HS-5 (cell line): ENCODE measurements at places on chromosomes 1 and 21.

DNA sequence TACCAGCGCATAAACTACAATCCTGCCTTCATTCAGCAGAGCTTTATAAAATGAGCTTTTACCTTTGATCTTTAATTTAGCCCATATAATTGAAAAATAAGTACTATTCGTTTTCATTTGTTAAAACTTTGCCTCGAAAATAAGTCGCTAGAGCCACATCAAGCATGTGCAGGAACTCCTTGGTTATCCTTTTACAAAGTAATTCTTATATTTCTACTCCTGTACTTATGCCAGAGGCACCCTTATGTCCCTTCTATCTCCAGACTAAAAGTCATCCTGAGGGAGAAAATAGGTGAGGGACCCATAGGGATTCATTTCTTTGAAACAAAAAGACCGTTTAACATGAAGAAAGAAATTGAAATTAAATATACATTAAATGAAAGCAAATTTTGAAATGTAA, 278.2 kb upstream of the C1orf105 start:
- no peak for DNase-seq

- no peak for DNase-seq
Measured at GRCh38 chr1:178385662-178386061, 111.1 kb downstream of the CLEC20A start.

DNA sequence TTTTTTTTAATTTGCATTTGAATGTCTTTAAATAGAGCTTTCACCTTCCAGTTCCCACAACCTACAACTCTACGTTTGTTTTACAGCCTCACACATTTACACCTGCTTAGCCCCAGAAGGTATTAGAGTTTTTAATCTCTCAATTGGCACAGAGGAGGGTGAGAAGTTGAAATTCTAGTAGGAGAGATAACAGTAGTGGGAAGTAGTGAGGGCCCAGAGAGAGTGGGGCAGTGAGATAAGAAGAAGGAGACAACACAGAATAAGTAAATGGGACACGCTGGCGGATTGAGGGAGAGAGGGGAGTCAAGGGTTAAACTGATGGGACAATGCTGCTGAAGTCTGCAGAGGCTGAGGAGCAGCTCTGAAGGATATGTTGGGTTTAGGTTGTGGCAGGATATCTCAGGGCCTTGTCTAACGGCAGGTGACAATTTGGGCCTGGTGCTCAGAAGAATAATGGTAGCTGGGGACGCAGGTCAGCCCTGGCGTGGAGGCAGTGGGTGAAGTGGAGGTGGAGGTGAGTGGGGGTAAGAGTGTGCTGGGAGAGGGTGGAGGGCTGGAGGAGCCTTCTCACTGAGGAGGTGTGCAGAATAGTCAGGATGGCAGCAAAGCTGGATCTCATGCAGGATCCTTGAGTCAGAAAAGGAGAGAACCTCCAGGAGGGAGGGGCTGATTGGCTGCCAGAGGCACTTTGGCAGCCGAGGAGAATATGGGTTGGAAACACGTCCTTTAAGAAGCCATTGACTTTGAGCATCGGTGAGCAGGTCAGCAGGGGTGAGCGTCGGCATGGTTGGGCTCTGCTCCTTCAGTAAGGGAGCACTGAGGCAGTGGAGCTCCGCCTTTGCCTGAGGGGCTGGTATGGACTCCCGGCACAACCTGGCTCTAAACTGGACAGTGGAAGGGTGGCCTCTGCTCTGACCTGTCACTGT, 72.9 kb downstream of the SYT6 start:
- no peak for DNase-seq

GRCh38 chr1:163444665-163445064, 122.9 kb downstream of the NUF2 start:
- no peak for DNase-seq

GRCh38 chr1:221308534-221309511, 429.6 kb downstream of the HLX start:
- no peak for DNase-seq

DNA sequence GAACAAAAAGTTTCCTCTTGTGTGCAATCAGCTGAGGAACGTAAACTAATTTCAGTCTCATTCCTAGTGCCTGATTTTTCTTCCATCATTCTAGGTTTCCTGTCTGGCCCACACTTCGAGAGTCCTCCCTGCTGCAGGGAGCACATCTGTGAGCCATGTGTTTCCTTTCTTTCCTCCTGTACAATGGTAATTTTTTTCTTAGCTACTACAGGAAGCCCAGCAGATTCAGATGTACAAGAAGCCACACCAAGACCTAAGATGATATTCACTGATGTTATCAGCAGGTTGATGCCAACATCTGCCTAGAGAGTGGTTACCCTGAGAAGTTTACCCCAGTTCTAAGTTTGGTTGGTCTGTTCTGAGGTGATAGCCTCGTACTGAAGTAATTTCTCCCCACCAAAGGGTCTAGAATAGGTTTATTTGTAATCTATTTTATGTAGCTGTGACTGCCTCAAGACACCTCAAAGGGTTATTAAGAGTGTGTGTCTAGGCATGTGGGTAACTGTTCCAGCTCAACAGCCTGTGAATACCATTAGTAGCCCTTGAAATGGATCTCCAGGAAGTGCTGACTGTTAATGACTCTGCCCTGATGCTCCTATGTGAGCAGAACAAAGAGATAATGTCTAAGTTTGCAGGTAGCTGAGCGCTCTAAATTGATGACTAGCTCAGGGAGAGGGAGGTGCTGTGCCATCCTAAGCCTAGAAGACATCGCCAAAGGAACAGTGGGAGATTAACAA, 31.7 kb upstream of the CLDN14 start:
- DNase-seq, result no peak

- DNase-seq, result no peak
Measured at GRCh38 chr1:117112047-117112717, 9.4 kb downstream of the TRIM45 start.

- no peak for DNase-seq
Measured at GRCh38 chr1:106836708-106837107, 219.8 kb upstream of the PRMT6 start.

GRCh38 chr1:160064164-160064563, 5.8 kb downstream of the KCNJ10 start:
- DNase-seq, result no peak

- no peak for DNase-seq
Measured at GRCh38 chr21:38365521-38365920, 108.7 kb downstream of the KCNJ15 start.

DNA sequence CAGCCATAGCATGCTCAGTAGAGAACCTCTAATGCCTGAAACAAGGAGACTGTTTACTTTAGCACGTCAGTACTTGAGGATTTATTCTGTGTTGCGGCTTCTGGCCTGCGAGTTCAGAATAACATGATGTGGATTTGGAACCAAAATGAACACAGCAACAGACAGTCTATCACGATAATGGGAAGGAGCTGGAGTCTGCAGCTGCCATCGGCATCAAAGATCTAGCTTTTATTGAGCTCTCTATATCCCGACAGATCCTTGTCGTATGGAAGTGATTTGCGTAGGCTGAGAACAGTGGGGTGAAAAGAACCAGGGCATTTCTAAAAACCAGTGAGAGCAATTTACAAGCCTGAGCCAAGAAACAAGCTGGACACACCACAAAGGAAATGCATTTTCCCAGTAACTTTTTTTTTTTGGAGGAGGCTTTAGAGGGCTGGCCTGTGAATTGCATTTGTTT, 294.2 kb downstream of the KIF26B start:
- no peak for DNase-seq

- no peak for DNase-seq
Measured at GRCh38 chr1:246565751-246566127, 322 bp downstream of the TFB2M start.

GRCh38 chr1:236677641-236678235, 8.6 kb upstream of the ACTN2 start:
- DNase-seq, result no peak

DNA sequence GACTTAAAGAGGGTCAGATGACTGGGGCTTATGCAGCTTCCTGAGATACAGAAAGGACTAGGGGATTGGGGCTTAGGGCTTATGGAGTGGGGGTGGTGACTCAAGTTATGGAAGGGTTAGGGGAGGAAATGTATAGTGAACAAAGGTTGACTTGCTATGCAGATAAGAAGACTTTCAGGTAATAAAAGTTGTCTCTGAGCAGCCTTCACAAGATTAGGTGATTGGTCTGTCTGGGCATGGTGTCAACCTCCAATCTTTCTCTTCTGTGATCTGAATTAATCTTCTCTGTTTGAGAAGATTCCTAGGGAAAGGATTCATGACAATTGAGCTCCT, 436.5 kb downstream of the SIPA1L2 start:
- DNase-seq, result no peak

DNA sequence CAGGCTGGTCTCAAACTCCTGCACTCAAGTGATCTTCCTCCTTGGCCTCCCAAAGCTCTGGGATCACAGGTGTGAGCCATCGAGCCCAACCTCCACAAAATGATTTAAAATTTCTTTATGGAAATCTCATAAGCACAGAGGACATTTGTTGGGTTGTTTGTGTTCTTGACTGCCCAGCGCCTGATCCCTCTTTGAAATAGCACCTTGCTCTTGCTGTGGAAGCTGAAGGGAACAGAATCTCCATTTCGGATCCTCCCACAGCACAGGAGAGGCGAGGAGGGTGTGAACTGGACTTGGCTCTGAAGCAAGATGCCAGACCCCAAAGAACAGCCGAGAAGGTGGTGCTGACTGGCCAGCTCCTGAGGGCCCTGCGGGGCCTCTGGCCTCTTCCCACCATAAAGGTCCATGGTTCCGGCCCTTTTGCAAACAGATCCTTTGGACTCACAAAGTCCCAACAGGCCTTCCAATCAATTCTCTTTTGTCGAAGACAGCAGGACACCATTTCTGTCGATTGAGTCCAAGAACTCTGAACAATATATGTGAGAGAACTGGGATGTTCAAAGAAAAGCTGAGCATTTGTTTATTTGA, 45.6 kb upstream of the COA6 start:
- DNase-seq, result no peak

- no peak for DNase-seq
Measured at GRCh38 chr1:97385536-97386277, 535.1 kb downstream of the DPYD start.

DNA sequence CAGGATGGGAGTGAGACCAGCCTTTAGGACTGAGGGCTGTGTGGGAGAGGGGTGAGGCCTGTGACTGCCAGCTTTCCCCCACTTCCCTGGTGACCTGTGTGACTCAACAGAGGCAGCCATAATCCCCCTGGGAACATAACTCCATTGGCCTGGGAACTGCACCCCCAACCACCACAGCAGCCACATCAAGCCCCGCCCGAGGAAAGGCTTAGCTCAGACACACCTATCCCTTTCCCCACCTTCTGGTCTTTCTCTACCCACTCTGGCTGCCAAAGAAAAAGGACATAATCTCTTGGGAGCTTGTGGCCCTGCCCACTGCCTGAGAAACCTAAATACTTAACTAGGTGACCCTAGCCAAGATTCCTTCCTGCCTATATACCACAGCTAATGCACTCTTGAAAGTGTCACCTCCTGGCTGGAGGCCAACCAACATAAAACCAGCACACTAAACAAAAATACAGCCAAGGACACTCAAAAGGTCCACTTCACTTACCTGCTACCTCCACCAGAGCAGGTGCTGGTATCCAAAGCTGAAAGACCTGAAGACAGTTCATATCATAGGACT, 406.6 kb upstream of the CAMK1G start:
- DNase-seq, result no peak

GRCh38 chr1:72280131-72280530, 2.2 kb downstream of the NEGR1 start:
- DNase-seq, result no peak

GRCh38 chr1:172469717-172470116, 25.8 kb upstream of the PIGC start:
- DNase-seq, result no peak

DNA sequence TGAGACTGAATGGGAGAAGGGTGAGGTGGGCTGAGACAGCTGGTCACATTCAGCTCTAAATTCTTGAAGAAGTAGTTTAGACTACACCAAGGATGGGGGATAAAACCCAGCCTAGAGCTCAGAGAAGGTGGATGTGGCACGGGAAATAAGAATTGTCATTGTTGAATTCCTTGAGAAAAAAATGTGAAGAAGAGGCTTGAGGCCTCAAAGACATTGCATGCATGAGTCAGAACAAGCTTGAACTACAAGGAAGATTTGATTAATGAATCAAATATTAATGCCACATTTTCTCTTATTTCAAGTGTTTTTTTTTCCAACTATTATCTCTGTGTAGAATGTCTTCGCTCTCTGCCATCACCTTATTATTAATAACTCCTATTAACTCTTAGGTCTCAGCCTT, 58.9 kb downstream of the MAP3K7CL start:
- DNase-seq, result no peak

GRCh38 chr1:61186753-61187152, 104.4 kb downstream of the NFIA start:
- DNase-seq, result no peak

DNA sequence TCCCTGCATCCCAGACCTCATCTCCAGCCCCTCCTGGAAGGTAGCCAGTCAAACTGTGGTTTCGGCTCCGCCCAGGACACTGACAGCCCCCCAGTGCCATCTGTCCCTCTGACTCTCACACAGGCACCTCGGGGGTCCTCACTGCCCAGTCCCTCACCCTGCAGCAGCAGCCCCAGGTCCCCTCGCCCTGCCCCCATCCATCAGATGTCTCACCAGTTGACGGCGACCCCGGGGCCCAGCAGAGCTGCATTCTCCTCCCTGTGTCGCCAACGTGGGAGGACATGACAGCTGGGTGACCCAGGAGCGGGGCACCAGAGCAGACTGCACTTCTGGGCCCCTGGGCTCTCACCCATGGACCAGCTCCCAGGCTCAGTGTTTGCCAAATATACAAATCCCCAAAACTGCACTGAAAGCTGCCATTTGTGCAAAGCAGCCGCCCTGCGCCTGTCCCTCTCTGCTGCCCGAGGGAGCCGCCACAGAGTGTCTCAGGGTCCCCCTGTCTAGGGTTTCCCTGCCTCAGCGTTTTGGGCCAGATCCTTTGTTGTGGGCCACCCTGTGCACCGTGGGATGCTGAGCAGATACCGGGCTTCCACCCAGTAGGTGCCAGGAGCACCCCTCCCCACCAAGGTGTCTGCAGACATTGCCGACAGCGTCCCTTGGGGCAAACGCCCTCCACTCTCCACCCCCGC, 48.2 kb downstream of the PRDM15 start:
- DNase-seq, result no peak

DNA sequence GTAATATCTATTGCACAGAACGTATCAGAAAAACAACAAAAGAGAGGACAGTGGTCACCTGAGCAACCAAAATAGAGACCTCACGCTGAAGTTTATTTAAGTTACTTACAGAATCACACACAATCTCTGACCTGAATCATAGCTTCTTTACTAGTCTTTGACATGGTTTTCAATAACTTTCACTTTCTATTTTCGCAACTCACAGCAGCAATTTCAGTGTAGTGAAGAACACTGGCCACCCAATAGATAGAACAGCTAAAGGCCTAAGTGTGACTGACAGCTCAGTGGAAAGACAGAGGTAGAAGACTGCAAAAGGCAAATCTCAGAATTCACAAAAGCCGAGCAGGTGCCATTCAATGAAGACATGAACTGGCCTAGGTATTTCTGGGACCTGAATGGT, 435.6 kb upstream of the CHRM3 start:
- DNase-seq, result no peak

- DNase-seq, result no peak
Measured at GRCh38 chr1:19353596-19353995, 41.5 kb downstream of the SLC66A1 start.

- DNase-seq, result no peak
Measured at GRCh38 chr1:198919667-198920398, 281.0 kb downstream of the PTPRC start.

- DNase-seq, result no peak
Measured at GRCh38 chr1:244207935-244208244, 156.8 kb downstream of the ZBTB18 start.
